Stimulated activated CD4-positive, alpha-beta T cell treated with anti-CD3 and anti-CD28 coated beads, Interleukin-1b, Interleukin-23, amount 100 ng/mL, for 48 hours (primary cell): ENCODE measurements at places on chromosomes 5 and 9.

- DNase-seq, result no peak
Observed at GRCh38 chr9:130104491-130105193, 50.9 kb downstream of the GPR107 start.

DNA sequence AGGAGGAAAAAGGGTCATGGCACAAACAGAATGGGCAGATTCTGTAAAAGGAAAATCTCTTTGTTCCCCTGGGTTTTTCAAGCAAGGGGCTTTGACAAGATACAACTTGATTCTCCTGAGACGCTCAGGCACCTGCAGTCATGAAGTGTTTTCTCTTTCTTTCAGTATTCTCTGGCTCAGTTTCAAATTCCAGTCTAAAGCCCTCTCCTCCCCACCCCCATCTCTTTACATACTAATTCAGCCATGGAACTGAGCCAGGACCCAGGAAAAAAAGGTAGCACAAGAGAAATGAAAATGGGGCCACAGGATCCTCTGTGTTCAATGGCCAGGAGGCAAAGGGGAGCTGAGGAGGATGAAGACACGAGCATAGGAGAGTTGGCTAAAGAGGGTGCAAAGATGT lies 408.4 kb downstream of the SPOCK1 start:
- DNase-seq, result no peak

GRCh38 chr9:124260769-124261603 lies 3.2 kb downstream of the NEK6 start:
- DNase-seq, result no peak

DNA sequence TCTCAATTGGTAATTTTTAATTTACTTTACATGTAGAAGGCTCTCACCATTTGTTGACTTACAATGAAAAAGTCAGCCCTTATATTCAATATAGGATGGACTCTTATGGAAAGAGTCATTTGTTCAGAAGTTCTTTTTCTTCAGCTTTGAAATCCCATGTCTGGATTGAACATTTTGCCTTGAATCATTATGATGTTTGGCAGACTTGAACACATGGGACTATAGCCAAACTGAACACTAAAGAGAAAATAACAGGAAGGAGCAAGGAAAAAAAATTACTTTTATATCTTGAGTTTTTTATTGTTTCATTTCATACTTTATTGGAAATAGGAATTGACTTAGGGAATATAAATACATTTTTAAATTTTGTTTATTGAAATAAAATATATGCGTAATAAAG lies 1503.0 kb downstream of the EFNA5 start:
- no peak for DNase-seq

- no peak for DNase-seq
Observed at GRCh38 chr5:14143546-14143840, 351 bp downstream of the TRIO start.

DNA sequence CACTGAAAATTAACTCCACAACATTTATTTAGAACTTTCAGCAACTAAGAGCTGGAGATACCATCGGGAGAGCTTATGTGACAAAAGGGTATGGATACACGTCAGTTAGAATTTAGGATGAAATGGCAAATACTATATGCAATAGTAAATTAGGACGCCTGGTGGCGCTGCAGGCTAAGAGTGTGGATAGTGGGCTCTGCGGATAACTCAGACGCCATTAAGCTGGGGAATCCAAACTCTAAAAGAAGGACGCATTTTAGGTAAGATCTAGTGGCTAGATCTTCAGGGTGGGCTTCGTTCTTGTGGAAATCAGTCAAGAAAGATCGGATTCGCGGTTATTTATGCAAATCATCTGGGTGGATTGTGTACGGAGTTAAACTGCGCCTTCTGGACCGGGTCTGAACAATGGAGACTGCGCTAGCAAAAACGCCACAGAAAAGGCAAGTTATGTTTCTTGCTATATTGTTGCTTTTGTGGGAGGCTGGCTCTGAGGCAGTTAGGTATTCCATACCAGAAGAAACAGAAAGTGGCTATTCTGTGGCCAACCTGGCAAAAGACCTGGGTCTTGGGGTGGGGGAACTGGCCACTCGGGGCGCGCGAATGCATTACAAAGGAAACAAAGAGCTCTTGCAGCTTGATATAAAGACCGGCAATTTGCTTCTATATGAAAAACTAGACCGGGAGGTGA lies at the start of gene PCDHB5:
Gene PCDHB5 (plus strand): TSS at position 177 of the 688 bp plus-strand sequence. CDS start 229 bp downstream, at position 406.
- DNase-seq, result no peak

- no peak for DNase-seq
Observed at GRCh38 chr9:76415154-76415553, 20.9 kb upstream of the RFK start.

- DNase-seq, result no peak
Observed at GRCh38 chr9:69223605-69224004, 49.5 kb downstream of the TJP2 start.

DNA sequence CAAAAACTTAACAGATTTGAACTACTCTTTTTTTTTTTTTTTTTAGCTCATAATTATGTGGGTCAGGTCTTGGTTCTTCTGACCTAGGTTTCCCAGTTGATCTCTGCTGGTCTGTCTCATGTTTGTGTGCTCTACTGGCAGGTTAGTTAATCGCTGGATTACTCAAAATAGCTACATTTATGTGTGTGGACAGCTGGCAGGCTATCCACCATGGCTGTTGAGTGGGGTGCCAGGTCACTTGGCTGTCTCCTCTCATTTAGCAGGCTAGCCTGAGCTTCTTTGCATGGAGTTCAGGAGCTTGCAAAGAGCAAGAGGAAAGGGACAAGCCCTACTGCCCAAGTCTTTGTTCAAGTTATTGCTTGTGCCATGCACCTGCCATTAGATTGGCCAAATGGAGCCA lies 9.3 kb downstream of the ADCY2 start:
- DNase-seq, result no peak

GRCh38 chr5:31574772-31575171 lies 42.7 kb downstream of the C5orf22 start:
- no peak for DNase-seq

DNA sequence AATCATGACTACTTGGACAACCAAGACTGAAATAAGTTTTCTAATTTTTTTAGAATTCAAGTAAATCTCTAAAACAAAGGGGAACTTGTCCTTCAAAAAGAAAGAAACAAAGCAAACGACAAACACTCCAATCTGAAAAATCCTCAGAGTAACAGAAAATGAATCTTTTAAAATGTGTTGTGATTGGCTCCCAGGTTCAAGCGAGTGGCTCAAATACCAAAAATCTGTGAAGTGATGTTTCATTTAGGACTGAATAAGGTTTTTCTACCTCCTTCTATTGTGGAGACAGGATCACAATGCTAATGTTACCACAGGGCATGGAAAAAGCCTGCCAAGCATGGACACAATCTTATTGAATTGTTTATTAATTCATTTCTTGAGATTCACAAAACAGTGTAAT lies 415.7 kb downstream of the RAB3C start:
- DNase-seq, result no peak

GRCh38 chr9:26811106-26811505 lies 81.5 kb downstream of the CAAP1 start:
- no peak for DNase-seq

DNA sequence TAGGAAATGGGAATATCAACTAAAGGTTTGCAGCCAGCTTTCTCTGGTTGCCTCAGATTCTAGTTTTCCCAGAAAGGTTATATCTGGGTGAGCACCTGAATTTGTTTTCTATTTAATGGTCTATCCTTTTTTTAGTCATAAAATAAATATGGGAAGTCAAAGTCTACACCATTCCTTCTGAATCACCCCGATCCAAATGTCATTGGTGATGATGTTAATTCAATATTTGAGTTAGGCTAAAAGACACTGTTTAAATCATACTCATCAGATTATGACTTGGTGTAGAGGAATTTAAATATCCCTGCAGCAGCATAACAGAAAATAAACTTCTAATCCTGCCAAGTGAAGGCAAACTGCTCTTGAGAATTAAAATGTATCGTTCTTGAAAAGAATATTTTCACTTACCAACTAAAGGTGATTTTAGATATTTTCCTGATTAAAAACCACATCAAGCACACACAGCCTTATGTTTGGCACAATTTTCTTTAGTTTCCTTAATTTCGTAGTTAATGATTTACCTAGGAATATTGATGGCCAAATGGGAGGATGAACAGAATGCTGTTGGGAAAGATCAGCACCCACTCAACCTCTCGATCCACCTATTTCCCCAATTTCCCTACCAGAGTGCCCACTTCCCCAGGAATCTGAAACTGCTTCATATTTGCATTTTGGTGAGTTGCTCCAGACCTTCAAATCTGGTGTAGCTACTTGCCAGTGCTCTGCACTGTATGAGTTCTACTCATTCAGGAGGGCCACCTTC lies 103.1 kb upstream of the TSLP start:
- no peak for DNase-seq

GRCh38 chr9:121983736-121984135 lies 109.4 kb downstream of the TTLL11 start:
- DNase-seq, result no peak

GRCh38 chr9:37732086-37732741 lies 21.4 kb upstream of the TRMT10B start:
- DNase-seq, result no peak

DNA sequence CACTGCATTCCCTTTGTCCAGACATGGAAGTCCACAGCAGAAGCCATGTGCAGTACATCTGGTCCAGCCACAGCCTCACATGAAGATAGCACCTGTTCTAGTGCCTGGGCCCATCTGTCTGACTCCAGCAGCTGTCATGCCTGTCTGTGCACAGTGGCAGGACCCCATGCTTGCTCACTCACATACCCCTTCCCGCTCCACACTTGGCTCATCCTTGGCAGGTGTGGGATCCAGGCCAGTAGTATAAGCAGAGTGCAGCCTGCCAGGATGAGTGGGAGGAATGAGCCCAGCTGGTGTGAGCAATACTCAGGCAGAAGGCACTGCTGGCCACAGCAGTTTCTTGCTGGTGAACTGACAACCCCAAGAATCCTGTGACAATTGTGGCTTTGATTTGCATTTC lies 168.0 kb downstream of the PRDM9 start:
- DNase-seq, result no peak

DNA sequence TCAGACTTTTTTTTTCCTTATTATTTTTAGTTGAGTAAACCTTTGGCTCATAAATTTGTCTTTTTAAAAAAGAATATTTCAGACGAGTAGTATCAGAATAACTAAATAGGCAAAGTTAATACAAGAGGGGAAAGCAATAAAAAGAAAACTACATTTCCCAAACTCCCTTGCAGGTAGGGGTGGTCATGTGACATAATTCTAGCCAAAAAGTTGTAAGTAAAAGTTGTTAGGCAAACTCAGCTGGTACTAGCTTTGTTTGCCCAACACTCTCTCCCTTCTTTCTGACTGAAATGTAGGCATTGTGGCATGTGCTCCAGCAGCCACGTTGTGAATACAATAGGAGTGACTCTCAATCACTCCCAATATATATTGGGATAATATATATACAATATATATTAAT lies 20.9 kb downstream of the GIN1 start:
- DNase-seq, result no peak

DNA sequence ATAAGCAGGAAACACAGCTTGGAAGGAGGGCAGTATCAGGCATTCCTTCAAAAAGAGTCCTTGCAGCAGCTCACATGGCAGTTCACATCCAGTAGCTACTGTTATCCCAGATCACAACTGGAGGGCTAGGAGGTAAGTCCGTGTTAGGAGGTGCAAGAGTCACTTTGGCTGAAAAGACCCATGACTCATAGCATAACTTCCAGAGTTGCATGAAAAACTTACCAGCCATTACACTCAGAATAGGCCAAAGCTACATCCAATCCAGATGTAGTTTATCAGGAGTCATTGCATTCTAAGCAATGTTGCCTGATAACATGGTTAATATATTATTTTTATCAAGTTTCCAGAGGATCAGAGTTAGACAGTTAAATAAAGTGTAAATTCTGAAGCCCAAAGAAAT lies 1126.4 kb upstream of the SEMA6A start:
- no peak for DNase-seq

- DNase-seq, result no peak
Observed at GRCh38 chr5:30918171-30918570, 275.3 kb upstream of the CDH6 start.

- no peak for DNase-seq
Observed at GRCh38 chr9:71968541-71969090, 57.2 kb downstream of the C9orf85 start.

- no peak for DNase-seq
Observed at GRCh38 chr9:431701-432100, 217.0 kb downstream of the DOCK8 start.

GRCh38 chr9:127424676-127424999 lies 456 bp downstream of the ZNF79 start:
- no peak for DNase-seq

- no peak for DNase-seq
Observed at GRCh38 chr9:109476642-109477257, 21.4 kb downstream of the PTPN3 start.

GRCh38 chr9:104740621-104741020 lies 6.9 kb upstream of the NIPSNAP3A start:
- DNase-seq, result no peak

GRCh38 chr5:76403766-76404222 lies 709 bp downstream of the IQGAP2 start:
- DNase-seq, result peak; percentile 70

DNA sequence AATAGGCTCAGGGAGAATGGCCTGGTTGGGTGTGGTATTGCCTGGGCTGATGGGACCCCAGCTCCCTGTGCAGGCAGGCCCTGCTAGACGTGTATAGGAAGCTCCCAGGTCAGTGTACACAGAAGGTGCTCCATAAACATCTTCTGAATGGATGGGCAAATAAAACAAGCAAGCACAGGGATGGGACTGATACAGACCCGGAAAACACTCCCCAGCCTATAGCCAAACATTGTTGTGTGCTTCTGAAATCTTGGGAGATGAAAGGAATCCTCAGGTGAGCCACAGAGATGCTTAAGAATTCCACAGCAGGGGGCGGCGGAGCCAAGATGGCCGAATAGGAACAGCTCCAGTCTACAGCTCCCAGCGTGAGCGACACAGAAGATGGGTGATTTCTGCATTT lies 151.8 kb downstream of the ENTREP1 start:
- no peak for DNase-seq

DNA sequence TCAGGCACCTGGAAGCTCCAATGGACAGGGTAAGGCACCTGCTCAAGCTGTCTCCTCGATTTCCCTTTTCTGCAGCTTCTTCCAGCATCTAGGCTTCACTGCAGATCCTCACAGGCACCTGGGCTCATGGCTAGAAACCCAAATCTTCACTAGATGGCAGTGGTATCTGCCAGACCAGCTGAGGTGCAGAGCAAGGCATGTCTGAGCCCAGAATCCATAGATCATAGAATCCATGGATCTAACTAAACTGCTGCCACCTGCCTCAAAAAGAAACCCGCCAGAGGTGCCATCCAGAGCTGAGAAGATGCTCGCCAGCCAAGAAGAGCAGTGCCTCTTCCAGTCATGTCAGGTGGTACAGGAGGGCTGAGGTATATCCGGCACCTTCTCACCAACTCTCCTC lies 6.9 kb downstream of the SHC3 start:
- no peak for DNase-seq

GRCh38 chr5:132381614-132382013 lies 12.1 kb downstream of the SLC22A5 start:
- no peak for DNase-seq

GRCh38 chr5:137069358-137069757 lies 429.8 kb downstream of the SPOCK1 start:
- no peak for DNase-seq
